ENCODE measurements at places on chromosomes 2 and 18. TPM values are rescaled to one million over a fixed set of nuclear protein-coding genes. Genes with fewer than 3 reads are reported as not detected.
A peak's percentile ranks its signal among the peaks of the same experiment; 100 is the strongest.

Gene ADAM23
- total RNA-seq = 0.53 TPM

- DNase-seq = no peak
Measured at GRCh38 chr2:225400546-225401400, 1.3 kb downstream of the NYAP2 start.

Gene POMC
- 3.5 TPM for total RNA-seq

GRCh38 chr2:97871096-97871780 lies 124.5 kb downstream of the TMEM131 start:
- no peak for DNase-seq

DNA sequence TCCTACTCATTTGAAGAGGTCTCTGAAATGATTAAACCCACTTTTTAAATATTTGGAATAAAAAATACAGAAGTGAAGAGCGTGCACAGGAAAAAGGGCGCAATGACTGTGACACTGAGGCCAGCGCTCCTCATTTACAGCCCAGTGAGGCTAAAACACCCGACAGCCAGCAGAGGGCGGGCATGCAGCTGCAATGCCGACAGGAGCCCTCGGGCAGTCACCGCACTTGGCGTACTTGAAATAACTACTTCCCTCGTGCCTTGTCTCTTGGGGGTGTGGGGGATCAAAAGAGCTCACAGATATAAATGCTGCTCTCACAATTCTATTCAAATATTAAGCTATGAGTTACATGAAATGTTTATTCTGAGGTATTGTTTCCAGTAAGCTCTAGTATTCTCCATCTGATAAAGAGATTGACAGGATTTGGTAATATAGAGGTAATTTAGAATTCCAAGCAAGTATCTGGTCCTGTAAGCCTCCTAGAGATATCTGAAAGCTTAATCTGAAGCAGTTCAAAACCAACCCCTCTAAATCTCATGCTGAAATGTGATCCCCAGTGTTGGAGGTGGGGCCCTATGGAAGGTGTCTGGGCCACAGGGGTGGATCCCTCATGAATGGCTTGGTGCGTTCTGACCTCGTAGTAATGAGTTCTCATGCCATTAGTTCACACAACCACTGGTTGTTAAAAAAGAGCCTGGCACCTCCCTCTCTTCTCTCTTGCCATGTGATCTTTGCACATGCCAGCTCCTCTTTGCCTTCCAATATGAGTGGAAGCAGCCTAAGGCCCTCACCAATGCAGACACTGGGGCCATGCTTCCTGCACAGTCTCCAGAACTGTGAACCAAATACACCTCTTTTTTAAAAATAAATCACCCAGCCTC lies 93.6 kb downstream of the ZAP70 start:
- DNase-seq = peak; percentile 69

Gene SNED1
- 60.7 TPM for total RNA-seq

- DNase-seq = no peak
Measured at GRCh38 chr2:191869178-191869577, 22.3 kb upstream of the CAVIN2 start.

- DNase-seq = no peak
Measured at GRCh38 chr2:148999451-148999921, 39.0 kb upstream of the LYPD6B start.

Gene CFC1
- not detected for total RNA-seq

DNA sequence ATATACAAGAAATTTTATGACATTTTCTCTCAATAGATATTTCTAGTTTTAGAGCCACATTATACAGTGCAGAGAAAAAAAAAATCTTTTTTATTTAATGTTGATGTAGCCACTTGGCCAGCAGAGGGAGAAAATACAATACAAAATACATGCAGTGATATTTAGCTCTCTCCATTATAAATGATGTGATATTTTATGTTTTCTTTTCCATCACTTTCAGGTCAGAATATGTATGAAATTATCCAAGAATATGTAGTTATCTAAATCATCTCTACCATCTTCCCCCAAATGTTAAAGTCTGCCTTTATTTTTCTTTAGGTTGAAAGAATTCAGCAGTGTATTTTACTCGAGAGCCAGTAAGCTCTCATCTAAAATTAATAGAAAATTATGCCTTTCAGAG lies 533.6 kb upstream of the FSHR start:
- no peak for DNase-seq

DNA sequence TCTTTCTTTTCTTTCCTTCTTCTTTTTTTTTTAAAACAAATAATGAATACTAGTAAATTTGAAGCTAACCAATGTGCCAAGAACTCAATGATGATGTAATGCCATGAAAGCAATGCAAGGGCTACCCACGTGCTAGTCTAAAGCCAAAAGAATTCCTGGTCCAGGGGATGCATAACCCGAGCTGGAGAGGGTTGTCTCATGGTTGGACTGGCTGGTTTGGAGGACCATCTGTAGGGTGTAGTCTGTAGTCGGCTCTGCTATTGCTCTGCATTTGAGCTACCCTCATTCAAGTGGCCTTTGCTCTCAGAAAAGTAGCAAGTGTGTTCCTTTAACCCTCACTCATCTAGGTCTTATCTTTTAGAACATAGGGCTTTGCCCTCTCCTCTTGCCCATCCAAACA lies 469.6 kb upstream of the CELF4 start:
- no peak for DNase-seq

DNA sequence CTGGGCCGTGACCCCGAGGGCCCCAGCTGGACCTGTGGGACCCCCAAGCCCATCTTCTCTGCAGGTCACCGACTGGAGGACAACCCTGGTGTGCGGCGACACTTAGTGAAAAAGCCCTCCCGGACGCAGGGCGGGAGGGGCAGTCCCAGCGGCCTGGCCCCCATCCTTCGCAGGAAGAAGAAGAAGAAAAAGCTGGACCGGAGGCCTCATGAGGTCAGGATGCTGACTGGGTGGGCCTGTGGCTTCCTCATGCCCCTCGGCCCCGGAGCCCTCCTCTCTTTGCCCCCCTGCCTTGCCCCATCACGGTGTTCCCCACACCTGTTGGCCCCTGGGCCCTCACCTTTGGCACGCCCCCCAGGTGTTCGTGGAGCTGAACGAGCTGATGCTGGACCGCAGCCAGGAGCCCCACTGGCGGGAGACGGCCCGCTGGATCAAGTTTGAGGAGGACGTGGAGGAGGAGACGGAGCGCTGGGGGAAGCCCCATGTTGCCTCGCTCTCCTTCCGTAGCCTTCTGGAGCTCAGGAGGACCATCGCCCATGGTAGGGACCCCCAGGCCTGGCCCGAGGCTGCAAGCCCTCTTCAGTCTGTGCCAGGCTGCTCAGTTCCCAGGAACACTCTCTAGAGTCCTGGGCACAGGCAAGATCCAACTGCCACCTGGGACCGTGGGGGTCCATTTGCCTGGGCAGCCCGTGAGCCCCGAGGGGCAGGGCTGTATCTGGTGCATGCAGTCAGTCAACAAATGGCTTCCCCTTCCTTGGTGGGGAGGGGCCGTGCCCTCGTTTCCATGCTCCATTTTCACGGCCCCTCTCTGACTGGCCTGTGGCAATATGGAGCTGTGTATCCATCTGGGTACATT lies 4.7 kb downstream of the SLC4A3 start:
- DNase-seq = no peak

Gene CFAP65
- total RNA-seq = not detected

GRCh38 chr2:239640210-239640609 lies 239.4 kb upstream of the HDAC4 start:
- DNase-seq = no peak

Gene ASB18
- total RNA-seq = not detected

Gene HMSD
- not detected for total RNA-seq

Gene C2orf80
- not detected for total RNA-seq

GRCh38 chr18:35466334-35466733 lies 31.4 kb downstream of the INO80C start:
- DNase-seq = no peak

Gene GTF2A1L
- total RNA-seq = not detected

DNA sequence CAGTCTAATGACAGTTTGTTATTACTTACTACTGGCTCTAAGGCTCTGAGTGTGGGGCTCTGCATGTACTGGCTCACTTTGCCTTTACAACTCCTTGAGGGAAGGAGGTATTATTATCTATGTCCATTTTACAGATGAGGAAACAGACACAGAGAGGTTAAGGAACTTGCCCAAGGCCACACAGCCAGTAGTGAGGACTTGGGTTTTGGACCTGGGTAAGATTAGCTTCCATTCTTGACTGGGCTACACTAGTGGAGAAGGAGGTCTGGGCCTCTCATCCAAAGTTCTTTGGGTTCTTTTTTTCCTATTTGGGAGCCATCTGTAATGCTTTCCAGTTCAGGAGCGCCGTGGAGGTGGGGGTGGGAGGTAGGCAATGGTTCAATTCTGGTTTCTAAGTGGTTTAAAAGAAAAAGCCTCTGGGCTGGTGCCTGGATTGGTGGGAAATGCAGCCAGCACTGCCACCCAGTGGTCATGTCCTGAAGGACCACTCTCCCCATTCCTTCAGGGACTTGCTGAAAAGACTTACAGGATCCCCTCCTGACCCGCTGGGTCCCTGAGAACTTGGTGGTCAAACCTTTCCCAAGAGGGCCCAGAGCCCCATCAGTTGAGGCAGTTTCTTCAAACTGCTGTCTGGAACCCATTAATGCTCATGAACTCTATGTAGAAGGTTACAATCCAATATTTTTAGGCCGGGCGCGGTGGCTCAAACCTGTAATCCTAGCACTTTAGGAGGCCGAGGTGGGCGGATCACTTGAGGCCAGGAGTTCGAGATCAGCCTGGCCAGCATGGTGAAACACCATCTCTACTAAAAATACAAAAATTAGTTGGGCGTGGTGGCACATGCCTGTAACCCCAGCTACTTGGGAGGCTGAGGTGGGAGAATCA lies 38.6 kb upstream of the NOTO start:
- DNase-seq = peak; percentile 66

- peak; percentile 30 for DNase-seq
Measured at GRCh38 chr2:45652090-45653031, 886 bp downstream of the PRKCE start.

Gene PNO1
- total RNA-seq = 17.7 TPM

Gene GREB1
- 0.46 TPM for total RNA-seq

Gene ANKMY1
- total RNA-seq = 49.2 TPM

- DNase-seq = no peak
Measured at GRCh38 chr2:240124651-240125030, 11.5 kb downstream of the COPS9 start.

Gene NPPC
- total RNA-seq = not detected

Gene SLC5A7
- not detected for total RNA-seq

Gene OSBPL1A
- total RNA-seq = 7.7 TPM

GRCh38 chr2:217158928-217159327 lies 299.1 kb upstream of the TNP1 start:
- no peak for DNase-seq

GRCh38 chr2:191421950-191422349 lies 176.7 kb downstream of the MYO1B start:
- no peak for DNase-seq
